Activated CD4-positive, alpha-beta T cell treated with anti-CD3 and anti-CD28 coated beads, Interleukin-10, Interleukin-2, amounts not matched to agents 100 ng/mL and 50 ng/mL, durations not matched to agents 16 hours and 8 hours (primary cell): ENCODE measurements at places on chromosomes 1 and 21.

DNA sequence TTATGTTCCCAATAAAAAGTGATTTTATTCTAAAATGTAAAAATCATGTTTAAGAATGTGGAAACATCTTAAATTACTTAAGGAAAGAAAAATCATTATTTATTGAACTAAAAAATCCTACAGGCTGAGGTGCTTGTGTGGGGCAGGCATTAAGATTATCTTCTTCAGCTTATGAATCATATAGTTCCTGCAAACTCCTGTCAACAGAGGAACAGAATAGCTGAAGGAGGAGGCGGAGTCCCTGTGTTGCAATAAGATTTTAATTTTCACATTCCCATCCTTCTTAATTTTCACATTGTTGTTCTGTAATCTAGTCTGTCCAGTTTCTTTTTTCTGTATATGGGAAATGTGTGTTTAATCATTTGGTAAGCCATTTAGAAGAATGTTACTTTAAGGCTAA is 20.6 kb upstream of the OLFML3 start:
- no peak for DNase-seq

GRCh38 chr21:10521091-10521598 is at the start of gene TPTE:
Gene TPTE (plus strand): TSS chr21:10521583. CDS start chr21:10538724, 17,141 bp downstream.
- DNase-seq: no peak

DNA sequence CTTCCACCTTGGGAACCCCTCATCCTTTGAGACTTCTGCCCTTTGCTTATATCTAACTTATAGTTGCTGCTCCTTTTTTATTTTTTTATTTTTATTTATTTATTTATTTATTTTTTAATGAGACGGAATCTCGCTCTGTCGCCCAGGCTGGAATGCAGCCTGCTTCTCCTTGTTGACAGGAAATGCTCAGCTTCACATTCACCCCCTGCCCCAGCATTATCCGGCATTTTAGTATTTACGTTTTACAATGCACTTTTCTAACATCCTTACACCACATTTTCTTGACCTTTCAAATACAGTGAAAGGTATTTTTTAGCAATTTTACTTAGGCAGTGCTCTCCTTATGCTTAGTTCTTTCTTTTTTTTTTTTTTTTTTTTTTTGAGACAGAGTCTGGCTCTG is 14.9 kb downstream of the CXADR start:
- no peak for DNase-seq

GRCh38 chr1:200146100-200146499 is 118.6 kb downstream of the NR5A2 start:
- no peak for DNase-seq

DNA sequence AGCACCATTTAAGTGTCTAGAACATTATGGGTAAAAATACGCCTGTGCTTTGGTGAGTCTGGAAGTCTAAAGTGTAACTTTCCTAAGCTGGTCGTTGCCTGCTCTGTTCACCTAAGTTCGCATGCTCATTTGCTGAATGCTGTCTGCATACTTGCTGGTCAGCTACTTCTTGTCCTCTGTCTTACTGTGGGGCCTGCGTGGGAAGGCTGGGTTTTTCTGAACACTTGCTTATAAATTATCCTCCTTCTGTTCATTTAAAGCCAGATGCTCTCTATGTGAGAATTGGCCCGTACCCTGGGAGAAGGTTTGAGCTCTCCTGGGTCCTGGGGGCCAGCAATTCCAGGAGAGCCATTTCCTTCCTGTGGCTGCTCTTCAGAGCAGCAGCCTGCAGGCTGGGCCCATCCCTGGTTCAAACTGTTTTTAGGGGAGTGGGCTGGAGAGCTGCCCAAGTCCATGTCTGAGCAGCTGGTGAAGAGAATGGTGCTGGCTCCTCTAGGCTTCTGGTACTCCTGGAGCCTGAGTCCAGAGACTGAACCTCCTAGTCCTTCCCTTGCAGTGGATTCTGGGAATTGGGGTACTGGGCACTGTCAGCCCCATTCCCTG is 75.7 kb downstream of the GALNT2 start:
- DNase-seq: no peak

GRCh38 chr1:169879034-169879840 is 14.5 kb downstream of the SCYL3 start:
- no peak for DNase-seq

GRCh38 chr1:205182930-205183329 is 28.6 kb downstream of the DSTYK start:
- DNase-seq: no peak

DNA sequence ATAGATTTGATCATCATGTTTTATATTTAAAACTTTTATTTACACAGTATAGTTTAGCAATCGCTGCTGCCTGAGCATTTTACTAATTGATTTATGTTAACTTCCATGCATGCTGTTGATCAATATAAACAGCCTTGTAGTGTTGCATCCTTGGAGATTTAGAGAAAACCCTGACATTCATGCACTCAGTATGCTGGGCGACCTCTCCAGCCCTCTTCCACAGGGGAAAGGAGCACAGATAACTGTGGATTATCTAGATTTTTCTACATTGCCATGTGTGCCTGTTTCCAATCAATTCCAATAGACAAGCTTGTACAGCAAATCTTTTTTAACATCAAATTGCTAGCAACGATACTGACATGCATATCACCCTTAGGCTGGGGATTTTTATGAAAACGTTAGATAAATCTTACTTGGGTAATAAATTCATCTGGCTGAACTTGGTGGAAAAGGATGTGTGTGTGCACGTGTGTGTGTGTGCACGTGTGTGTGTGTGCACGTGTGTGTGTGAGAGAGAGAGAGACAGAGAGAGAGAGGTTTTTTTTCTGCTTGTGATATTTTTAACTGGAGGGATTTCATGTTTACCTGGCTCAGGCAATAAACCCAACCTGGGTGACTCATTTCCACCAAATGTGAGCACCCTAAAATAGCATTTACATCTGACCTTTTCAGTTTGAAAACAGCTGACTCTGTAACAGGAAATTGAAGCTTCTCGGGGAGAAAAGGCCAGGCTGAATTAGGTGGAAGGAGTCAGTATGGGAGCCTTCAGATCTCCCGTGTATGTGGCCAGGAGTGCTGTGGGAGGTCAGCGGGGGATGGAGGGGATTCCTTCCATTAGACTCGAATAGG is 339.8 kb downstream of the PRDM2 start:
- DNase-seq: no peak
